Uterus (tissue), 4 donors: ENCODE measurements at places on chromosomes 7 and 10. TPM values are rescaled to one million over a fixed set of nuclear protein-coding genes. Genes with fewer than 3 reads are reported as not detected.

Gene NEUROD6
- not detected for total RNA-seq

Gene RELN
- 2.9 TPM for total RNA-seq

Gene TSPAN12
- total RNA-seq = 14.1 TPM

Gene RGR
- not detected for total RNA-seq

- no peak for DNase-seq
These were observed 92.5 kb downstream of the SORCS1 start for GRCh38 chr10:107072028-107072427.

- no peak for DNase-seq
These were observed 33.0 kb upstream of the ZNF273 start for GRCh38 chr7:64869912-64870562.

DNA sequence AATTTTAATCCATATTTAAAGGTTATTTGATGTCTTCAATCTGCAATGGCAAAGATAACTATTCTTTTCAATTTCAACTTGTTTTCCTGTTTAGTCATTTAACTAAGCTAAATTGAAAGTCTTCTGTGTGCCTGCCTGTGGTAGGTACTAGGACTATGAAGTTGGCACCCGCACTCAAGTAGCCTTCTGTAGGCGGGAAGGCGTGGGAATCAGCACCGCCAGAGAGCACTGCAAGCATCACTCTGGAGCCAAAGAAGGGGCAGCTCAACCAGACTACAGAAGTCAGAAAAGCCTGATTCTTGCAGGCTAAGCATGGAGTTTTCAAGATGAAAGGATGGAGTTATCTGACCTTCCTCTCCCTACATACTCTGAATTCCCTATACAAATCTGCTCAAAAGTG lies 269.0 kb upstream of the PHF14 start:
- DNase-seq = no peak

Gene PPP1R9A
- total RNA-seq = 5.3 TPM

DNA sequence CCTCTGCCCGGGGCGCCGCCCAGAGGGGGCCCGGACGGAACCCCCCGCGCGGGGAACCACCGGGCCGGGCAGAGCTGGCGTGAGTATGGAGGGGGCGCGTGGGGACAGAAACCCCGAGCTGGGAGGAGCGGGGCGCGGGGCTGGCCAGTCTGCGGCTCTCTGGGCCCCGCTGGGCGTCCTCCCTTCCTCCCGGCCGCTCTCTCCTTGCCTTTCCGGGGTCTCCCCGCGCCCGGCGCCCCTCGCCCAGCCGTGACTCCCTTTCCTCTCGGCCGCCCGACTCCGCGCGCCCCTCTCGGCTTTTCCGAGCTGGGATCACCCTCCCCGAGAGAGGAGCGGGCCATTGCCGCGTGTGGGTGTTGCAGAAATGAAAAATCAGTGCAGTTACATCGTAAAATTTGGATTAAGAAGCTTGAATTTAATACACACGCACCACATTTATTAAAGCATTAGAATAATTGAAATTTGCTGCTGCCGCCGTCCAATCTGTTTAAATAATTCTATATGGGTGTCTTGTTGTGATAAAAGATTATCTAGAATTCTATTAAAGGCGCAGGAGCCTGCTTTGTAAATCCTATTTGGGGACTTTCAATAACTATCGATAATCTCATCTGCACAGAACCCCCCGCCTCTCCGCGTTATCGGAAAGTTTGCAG lies 9.1 kb downstream of the UNCX start:
- no peak for DNase-seq

DNA sequence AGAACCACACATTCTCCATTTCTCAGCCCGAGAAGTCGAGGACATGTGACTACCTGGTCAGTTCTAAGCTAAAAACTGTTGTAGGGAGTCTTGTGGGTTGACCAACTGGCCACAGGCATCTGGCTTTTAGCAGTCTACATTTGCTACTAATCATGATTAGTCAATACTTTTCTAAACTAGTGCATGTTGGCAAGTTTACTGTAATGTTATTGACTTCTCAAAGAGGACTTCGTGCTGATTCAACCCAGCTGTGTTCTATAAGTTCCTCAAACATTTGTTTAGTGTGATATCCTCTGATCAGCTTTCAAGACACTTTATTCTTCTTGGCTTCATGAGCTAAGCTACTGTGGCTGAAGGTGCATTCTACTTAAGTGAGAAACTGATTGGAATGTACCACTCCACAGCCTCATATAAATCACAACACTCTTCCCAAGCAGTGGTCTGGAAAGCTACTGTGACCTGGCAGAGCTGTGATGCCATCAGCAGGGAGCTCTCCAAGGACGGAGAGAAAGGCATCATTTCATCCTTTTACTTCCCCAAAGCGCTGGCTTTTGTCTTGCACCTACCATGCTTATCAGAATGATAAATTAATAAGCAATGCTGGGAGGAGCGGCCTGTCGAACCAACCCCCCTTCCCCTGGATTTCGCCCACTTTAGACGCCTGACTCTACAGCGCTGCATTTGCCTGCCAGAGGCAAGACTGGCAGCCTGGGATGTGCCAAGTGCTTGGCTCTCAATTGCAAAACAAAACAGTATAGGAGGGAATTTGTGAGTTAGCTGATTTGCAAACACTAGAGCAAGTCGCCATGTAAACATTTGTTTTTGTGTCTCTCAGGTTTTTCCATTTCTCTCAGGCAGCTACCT lies 206.7 kb upstream of the PLXNA4 start:
- DNase-seq = no peak

- DNase-seq = no peak
These were observed 71.3 kb upstream of the DGKB start for GRCh38 chr7:14973712-14974428.

GRCh38 chr10:101042118-101042517 lies 11.1 kb downstream of the SFXN3 start:
- no peak for DNase-seq

- DNase-seq = no peak
These were observed 201.2 kb upstream of the ZMIZ1 start for GRCh38 chr10:78867555-78867939.

GRCh38 chr7:33054261-33054964 lies 8.2 kb downstream of the NT5C3A start:
- DNase-seq = no peak

Gene VENTX
- total RNA-seq = 1.3 TPM

GRCh38 chr10:121437596-121437995 lies 160.6 kb downstream of the FGFR2 start:
- DNase-seq = peak; percentile 60

GRCh38 chr7:151754142-151754590 lies 122.7 kb downstream of the PRKAG2 start:
- DNase-seq = peak; percentile 84

DNA sequence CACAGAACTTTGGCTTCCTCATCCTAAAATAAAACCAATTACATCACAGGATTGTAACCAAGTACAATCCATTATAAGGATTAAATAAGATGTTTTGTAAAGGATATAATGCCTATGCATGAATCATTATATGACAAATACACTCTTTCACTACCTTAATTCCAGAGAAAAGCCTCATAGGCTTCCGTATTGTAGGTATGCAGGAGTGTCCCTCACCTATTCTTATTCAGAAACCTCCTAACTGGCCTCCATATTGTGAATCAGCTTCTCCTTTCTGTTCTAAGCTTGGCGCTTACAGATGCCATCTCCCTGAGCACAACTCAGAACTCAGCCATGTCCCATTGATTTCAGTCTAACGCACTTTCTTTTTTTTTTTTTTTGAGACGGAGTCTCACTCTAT lies 69.6 kb upstream of the CAPZA2 start:
- DNase-seq = no peak

GRCh38 chr7:51640841-51641240 lies 324.2 kb upstream of the COBL start:
- DNase-seq = no peak

DNA sequence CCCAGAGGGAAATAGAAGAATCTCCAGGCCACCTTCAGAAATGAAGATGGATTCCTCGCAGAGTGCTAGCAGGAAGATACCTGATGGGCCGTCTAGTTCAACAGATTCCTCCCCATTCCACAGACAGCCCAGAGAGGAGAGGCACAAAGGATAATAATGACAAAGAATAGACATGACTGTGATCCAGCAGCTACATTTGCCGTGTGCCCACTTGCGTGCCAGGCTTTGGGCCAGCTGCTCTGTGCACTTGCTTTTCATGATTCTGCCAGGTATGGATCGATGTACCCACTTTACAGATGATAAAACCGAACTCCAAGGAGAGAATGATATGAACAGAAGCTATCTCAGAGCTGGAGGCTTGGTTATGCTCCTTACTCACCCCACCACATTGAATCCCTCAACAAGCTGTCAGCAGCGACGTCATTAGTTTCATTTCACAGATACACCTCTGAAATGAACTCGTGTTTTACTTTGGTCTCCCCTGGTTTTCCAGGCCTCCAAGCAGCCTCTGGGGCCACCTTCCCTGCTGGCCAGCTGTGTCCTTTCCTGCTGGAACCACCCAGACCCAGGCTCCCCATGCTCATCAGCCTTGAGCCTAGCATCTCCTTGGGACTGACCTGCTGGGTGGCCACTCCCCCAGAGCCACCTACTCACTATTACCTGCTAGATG lies 11.9 kb upstream of the WDFY4 start:
- DNase-seq = no peak

DNA sequence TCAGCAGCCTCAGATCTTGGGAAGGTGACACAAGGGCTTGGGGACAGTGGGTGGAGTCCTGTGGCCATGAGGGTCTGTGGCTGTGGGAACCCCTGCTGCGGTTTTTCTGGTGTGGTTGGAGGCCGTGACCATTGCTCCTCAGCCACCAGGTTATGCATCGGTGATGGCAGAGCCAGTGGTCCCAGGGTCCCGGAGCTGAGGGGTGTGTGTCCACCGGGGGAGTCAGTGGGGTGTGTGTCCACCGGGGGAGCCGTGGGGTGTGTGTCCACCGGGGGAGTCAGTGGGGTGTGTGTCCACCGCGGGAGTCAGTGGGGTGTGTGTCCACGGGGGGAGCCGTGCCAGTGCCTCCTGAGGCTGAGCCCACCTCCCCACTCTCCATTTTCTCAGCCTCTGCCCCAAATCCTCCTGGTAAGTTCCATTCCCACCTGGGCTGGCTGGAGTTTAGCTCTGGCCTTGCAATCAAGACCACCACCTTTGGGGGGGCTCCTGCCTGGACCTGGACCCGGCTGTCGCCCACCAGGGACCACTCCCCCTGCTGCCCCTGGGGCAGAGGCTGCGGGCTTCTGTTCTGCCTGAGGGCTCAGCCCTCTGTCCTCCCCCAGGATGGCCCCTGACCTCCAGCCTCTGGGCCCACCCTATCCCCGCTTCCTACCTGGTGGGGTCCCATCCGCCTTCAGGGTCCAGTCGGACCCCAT lies 143.5 kb downstream of the ELFN1 start:
- DNase-seq = no peak

Gene IL6
- 11.2 TPM for total RNA-seq

Gene NPFFR1
- 0.43 TPM for total RNA-seq

Gene MCM7
- 18.7 TPM for total RNA-seq
